ENCODE measurements at places on chromosomes 6 and 20. TPM values are rescaled to one million over a fixed set of nuclear protein-coding genes. Genes with fewer than 3 reads are reported as not detected.

SCUBE3 gene
- 2.0 TPM for total RNA-seq

MUC21 gene
- total RNA-seq: not detected

FAM83B gene
- total RNA-seq: not detected

RHAG gene
- total RNA-seq: not detected

FOXQ1 gene
- total RNA-seq: 0.63 TPM

SMOC2 gene
- total RNA-seq: not detected

NDUFAF5 gene
- 27.4 TPM for total RNA-seq

IMPG1 gene
- not detected for total RNA-seq

UNC5CL gene
- not detected for total RNA-seq

SDHAF4 gene
- total RNA-seq: 7.3 TPM

THBS2 gene
- 12.5 TPM for total RNA-seq

ENPP1 gene
- 5.3 TPM for total RNA-seq

MRPS10 gene
- total RNA-seq: 95.7 TPM

PGBD1 gene
- 12.4 TPM for total RNA-seq

HCRTR2 gene
- not detected for total RNA-seq

SULF2 gene
- total RNA-seq: 3.7 TPM

EIF6 gene
- total RNA-seq: 316 TPM

DCDC2 gene
- total RNA-seq: 0.51 TPM

SCRT2 gene
- total RNA-seq: not detected

ALDH8A1 gene
- total RNA-seq: not detected

WFDC10B gene
- total RNA-seq: not detected

SIRPA gene
- 11.5 TPM for total RNA-seq

SEMG1 gene
- total RNA-seq: not detected

TMEM200A gene
- not detected for total RNA-seq

PI3 gene
- not detected for total RNA-seq

TUBB1 gene
- not detected for total RNA-seq

C6orf118 gene
- not detected for total RNA-seq

ACOT8 gene
- total RNA-seq: 46.8 TPM

HLA-DRA gene
- total RNA-seq: 0.46 TPM

Data from Daoy (cell line).